ENCODE measurements at places on chromosomes 13 and 19.

DNA sequence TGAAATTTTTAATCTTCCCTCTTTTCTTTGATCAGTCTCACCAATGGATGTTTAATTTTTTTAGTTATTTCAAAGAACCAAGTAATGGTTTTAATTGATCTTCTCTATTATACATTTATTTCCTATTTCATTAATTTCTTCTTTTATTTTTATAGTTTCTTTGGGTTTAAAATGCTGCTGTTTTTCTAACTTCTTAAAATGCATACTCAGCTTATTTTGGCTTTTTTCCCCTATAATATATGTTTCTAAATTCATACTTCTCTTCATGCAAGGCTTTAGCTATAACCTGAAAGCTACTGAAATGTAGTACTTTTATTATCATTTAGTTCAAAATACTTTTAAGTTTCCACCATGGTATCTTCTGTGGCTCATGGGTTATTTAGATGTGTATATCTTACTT lies 53.9 kb downstream of the ANKRD10 start:
- DNase-seq = no peak

- no peak for DNase-seq
Observed at GRCh38 chr19:5115771-5116202, 146.9 kb downstream of the KDM4B start.

- DNase-seq = no peak
Observed at GRCh38 chr13:75473468-75473867, 8.5 kb downstream of the TBC1D4 start.

GRCh38 chr13:109212650-109213049 lies 573.7 kb downstream of the IRS2 start:
- DNase-seq = no peak
